Activated naive CD4-positive, alpha-beta T cell treated with Interleukin-2 at 50 U/mL for 16 hours (primary cell): ENCODE measurements at places on chromosomes 1 and 21.
A peak's percentile ranks its signal among the peaks of the same experiment; 100 is the strongest.

GRCh38 chr1:76668046-76668445, 199.2 kb upstream of the ST6GALNAC5 start:
- no peak for DNase-seq

- DNase-seq, result peak; percentile 10
Measured at GRCh38 chr21:30710499-30710898, 8.1 kb downstream of the KRTAP21-3 start.

DNA sequence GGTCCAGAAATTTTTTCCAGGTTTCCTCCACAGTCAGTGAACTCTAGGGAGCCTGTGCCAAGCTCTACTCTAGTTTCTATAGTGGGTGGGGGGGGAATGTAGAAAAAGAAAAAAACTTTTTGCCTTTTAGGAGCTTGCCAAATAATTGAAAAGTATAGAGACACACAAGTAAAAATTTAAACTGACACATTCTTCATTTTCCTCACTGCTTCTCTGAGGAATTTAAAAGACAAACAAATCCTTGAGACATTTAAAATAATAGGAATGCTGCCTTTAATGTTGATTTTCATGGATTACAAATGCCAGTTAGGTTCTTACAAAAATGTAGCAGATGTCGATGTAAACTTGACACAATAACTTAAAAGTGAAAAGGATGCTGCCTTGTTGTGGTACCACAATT, 241.9 kb downstream of the DNM3 start:
- DNase-seq, result no peak

- DNase-seq, result peak; percentile 70
Measured at GRCh38 chr1:10692401-10693021, 103.9 kb downstream of the CASZ1 start.

DNA sequence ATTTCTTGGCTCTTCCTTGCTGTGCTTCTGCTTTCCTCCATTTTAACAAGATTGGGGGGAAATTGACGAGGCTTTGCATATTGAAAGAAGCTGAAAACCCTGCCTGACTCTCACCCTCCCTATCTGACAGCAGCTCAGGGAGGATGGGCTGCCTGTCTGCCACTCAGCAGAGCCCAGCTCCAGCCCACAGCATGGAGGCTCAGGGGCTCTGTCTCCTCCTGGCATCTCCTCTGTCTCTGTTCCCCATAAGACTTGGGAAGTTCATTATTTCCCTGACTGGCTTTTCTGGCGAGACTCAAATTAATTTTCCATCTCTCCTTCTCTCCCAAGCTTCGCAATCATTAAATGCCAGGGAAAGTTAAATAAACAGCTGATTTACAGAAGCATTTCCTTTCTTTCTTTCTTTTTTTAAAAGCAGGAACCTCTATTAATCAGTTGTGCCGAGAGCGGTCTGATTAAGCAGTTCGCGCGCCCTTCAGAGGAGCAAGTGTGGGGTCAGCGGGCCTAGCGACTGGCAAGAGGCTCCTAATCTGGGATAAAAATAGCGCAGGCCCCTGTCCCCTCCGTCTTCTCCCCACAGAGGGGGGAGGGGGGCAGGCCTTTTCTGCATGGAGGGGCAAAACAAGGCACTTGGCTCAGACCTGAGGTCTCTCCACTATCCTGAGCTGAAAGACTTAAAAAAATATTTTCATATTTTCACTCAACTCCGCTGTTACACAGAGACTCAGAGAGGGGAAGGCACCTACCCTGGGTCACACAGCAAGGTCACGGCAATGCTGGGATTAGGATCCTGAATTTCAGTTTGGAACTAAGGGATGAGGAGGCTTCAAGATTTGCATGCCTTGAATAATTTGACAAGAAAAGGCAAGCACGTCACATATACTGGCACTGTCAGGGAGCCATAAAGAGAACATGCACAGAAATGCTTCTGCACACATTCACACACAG, 170.4 kb downstream of the ACTL8 start:
- DNase-seq, result no peak

- DNase-seq, result no peak
Measured at GRCh38 chr1:7583291-7584096, 187.6 kb upstream of the VAMP3 start.

- no peak for DNase-seq
Measured at GRCh38 chr1:184368354-184368753, 18.5 kb upstream of the C1orf21 start.

DNA sequence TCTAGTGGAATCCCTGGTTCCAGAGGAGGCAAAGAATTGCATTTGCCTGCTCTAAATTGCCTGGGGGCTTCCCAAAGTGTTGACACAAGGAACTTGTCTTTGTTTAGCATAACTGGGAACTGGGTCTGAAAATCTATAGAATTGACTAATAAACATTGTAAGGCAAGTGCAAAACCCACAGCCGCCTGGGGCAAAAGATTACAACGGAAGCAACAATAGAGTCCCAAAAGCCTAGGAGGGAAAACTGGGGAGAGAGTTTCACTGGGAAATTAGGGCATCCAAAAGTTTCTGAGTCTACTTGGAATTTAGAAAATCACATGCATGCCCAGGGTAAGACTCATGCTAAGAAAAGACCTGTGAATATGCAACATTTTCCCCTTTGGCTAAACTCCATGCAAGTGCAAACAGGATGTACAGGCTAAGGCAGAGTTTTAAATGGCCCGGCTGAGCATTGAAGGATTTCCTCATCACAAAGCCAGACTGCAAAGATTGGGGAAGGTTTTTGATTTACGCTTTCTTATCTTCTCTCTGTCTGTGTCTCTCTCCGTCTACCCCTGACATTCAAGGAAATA, 725.3 kb upstream of the NCAM2 start:
- DNase-seq, result no peak

- no peak for DNase-seq
Measured at GRCh38 chr1:38120552-38121230, 74.1 kb upstream of the POU3F1 start.
